ENCODE measurements at places on chromosomes 4 and X. TPM values are rescaled to one million over a fixed set of nuclear protein-coding genes. Genes with fewer than 3 reads are reported as not detected.

DNA sequence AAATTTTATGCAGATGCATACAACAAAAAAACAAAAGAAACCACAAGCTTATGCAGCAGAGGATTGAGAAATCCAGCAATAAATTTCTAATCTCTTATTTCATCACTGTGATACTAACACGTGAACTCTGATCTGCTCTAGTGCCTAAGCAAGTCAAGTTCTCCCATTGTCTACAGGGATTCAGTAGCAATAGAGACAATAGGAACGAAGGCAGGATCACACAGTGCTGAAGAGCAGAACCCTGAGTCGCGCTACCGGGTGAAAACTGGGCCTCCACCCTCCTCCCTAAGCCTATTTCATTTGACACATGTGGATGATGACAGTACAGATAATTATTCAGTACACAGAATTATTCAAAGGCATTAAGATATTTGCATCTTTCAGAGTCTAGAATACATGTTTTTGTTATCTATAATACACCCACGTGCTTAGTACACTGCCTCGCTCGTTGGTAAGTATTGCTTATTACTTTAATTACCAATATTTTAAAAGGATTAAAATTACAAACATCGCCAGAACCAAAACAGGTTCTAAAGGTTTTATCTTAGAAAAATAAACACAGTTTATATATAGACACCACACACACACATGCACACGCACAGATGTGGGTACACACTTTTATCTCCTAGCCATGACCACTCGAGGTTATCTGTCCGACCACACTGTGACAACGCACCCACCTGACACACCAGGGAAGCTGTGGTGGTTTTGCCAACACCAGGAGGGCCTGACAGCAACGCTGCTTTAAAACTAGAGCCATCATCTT lies 60.1 kb downstream of the RFC1 start:
- DNase-seq: no peak

DNA sequence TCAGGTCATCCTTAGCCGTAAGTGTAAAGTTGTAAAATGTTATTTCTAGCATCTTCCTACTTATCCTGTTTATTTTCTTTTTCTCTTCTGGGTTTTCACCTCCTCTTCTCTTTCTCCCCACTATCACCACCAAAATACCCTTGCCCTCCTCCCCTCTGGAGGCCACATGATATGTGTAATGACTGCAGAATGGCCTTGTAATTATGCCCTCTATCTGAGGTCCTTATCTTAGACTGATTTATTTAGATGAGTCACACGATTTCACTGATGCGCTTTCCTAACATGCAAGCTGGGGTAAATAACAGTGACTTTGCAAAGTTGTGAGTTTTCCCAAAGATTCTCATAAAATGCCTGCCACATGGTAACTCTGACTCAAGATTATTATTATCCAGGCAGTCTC lies 231.8 kb upstream of the GPRIN3 start:
- DNase-seq: no peak

GRCh38 chr4:76657443-76657842 lies 222.4 kb downstream of the SHROOM3 start:
- DNase-seq: no peak

DNA sequence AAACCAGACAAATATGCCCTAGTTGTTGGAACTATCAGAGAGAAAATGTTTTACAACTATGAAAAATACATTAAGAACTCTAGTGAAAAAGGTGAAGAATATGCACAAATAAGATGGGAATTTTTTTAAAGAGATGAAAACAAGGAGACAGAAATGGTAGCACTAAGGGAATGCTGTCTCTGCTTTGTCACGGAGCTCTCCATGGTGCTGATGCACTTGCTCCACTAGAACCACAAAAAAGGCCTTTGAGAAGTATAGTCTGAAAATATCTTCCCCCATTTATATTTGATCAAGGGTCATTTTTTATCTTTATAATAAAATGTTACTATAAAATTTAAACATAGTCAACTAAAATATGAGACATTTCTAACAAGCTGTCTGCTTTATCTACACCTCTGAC lies 1655.5 kb upstream of the AGA start:
- DNase-seq: no peak

- DNase-seq: no peak
Measured at GRCh38 chr4:100906973-100907372, 389.2 kb upstream of the EMCN start.

- DNase-seq: no peak
Measured at GRCh38 chr4:152780267-152780778, 569 bp downstream of the ARFIP1 start.

DNA sequence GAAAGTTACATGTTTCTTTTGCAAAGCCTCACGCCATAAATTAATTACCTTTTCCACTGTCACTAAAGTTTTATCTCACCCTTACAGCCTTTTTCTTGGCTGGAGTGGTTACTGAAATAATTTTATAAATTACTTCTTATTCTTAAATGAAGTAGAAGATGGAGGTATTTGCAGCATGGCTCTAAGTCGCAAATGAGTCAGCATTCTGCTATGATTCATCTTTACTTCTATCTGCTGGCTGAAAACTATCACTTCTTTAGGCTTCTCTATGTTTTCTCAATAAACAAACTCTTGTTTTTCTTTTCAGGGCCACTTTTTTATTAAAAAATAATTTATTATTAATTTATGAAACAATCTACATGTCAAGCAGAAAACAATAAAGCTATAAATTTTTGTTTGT lies 210.2 kb upstream of the GYPA start:
- no peak for DNase-seq

DNA sequence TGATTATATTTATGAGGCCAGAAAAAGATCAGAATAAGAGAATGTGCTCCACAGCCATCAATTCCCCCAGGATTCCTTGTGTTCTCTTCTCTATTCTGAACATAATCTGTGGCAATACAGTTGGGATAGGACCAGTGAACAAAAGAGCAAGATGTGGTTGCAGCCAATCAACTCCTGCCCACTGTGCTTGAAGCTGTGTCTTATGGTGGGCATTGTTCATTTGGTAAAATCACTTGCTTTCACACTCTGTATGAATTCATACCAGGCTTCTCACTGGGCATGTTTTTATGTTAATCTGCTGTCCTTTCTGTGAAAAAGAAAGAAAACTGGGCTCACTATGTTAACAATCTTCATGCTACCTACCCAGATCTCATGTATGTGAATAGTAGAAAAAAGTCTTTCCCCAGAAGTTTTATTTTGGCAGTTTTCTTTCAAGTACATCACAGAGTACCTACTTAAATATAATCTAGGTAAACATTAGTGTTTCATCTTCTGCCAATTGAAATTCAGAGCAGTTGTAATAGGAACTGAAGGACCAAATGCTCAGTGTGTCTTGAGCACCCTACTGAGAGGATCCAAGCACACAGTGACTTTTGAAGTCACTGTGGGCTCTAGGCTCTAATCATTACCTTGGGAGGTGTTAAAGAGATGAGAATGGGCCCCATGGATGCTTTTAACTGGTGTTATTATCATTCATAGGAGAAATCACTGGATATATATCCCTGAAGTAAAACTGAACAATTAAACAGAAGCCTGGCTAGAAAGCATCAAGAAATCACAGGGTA lies 429.2 kb upstream of the TRAM1L1 start:
- DNase-seq: no peak

GRCh38 chr4:186150926-186151325 lies 40.4 kb upstream of the CYP4V2 start:
- no peak for DNase-seq

GRCh38 chr4:6341696-6342095 lies 72.0 kb downstream of the WFS1 start:
- no peak for DNase-seq

DNA sequence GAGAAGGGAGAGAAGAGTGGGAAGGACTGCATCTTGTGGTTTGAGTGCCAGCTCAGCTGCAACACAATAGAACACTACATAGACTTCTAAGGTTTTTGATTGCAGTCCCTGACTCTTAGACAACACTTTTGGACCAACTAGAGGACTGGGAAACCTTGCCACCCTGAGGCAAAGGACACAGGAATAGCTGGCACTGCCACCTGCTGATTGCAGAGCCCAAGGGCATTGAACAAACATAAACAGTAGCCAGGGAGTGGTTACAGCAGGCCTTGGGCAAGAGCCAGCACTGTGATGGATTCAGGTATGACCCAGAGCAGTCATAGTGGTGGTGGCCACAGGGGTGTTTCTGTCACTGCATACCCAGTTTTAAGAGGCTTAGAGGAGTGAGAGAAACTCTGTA lies 72.5 kb upstream of the CXorf51A start:
- no peak for DNase-seq

DNA sequence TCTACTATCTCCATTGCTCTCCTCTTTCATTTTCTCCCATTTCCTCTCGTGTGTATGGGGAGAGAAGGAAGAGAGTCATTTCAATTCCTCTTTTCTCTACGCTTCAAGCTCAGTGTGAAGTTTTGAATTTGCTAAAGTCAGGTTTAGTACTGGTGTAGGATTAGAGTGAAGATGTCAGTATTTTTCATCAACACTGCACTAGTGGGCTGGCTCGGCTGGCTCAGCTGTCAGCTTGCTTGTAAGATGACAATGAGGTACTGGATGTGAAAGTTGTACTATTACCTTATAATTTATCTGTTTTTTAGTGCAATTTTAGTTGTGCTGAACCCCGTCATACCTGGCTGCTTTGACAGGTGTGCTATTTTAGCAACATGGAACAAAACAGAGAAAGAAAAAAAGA lies 2.1 kb upstream of the SH2D1A start:
- no peak for DNase-seq

GRCh38 chrX:9609987-9610386 lies 145.1 kb downstream of the TBL1X start:
- DNase-seq: no peak

- DNase-seq: no peak
Measured at GRCh38 chr4:105059337-105059736, 87.3 kb upstream of the TET2 start.

DNA sequence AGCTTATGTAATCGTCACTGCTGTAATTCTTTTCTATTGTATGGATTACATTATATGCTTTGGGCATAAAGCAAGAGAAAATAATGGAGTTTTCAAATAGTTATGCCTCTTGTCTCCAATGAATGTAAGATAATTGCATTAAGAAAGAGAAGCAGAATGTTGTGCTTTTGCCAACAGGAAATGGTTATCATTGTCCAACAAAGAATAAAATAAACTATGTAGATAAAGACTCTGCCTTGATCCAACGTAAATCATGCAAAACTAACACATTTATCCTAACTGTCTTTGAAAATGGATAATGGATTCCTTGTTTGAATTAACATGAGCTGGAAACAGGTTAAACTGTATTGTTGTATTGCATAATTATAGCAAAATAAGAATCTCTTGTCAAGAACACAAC lies 1709.0 kb downstream of the PCDH7 start:
- DNase-seq: no peak

GRCh38 chrX:143081231-143081630 lies 55.5 kb downstream of the SPANXN4 start:
- no peak for DNase-seq

- no peak for DNase-seq
Measured at GRCh38 chr4:74670583-74670982, 123.7 kb downstream of the BTC start.

GRCh38 chrX:148872161-148872535 lies 371.7 kb downstream of the AFF2 start:
- DNase-seq: no peak

GRCh38 chr4:78622253-78622979 lies 70.8 kb downstream of the ANXA3 start:
- DNase-seq: no peak

GRCh38 chr4:15901007-15901406 lies 37.5 kb downstream of the FGFBP1 start:
- no peak for DNase-seq

DNA sequence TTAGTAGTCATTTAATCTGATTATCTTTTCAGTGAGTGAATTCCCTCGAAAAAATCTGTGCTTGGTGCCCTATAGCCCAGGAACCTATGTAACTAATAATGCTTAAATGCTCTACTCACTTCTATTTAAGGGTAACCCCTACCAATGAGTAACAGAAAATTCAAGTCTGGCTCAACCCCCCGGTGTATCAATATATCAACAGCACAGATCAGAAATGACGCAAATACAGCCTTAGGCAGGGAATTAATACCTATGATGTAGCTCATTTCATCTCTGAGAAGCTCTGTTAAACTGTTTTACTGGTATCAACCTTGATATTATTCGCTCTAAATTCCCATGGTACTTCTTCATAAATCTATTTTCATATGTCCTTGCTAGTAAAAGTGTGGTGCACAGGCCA lies 28.6 kb downstream of the PDGFC start:
- DNase-seq: no peak

GRCh38 chr4:70994387-70995099 lies 1.1 kb downstream of the DCK start:
- DNase-seq: no peak

DNA sequence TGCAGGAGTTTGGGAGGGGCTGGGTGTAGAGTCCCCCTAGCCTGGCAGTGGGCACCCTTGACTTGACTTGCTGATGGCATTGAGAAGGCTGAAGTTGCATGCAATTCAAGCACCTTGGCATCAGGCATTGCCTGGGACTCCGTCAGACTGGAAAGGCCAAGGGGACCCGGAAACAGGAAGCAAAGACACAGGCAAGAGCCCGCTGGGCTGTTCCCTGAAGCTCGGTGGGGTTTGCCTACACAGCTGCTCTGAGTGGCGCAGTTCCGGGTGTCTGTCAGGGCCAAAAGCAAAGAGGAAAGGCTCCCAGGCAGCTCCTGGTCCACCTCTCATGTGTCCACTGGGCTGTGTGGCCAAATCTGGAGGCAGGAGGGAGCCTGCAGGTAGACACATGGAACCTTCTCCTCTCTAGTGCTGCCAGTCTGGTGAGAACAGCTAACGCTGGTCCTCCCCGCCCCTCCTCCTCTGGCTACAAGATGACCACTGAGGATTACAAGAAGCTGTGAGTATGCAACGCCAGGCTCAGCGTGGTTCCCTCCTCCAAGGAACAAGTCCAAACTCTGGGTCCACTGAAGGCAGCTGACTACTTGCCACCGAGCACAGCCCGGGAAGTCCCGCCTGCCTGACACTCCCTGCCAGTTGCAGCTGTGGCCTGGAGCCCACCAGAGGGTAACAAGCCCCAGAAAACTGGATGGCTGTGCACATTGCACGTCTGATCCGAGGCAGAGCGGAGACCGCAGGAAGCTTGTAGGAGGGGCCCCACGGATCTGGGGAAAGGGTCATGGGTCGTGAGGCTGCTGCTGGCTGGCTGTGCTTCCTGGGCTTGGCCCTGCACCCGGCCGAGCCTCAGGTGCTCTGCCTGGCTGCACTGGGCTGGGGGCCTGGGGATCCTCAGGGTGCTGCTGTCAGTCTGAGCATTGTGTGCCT lies 20.1 kb downstream of the ZNF185 start:
- DNase-seq: no peak

TKTL1 gene
- total RNA-seq: not detected

RBM10 gene
- 47.6 TPM for total RNA-seq

HMX1 gene
- total RNA-seq: not detected

SLC34A2 gene
- total RNA-seq: 32.1 TPM

HSD17B10 gene
- 71.5 TPM for total RNA-seq

XAGE1B gene
- total RNA-seq: not detected

LANCL3 gene
- 1.8 TPM for total RNA-seq

ARSJ gene
- 21.6 TPM for total RNA-seq

PRRG3 gene
- total RNA-seq: 0.46 TPM

F11 gene
- 23.9 TPM for total RNA-seq
